ENCODE measurements at places on chromosomes 13 and 19.

DNA sequence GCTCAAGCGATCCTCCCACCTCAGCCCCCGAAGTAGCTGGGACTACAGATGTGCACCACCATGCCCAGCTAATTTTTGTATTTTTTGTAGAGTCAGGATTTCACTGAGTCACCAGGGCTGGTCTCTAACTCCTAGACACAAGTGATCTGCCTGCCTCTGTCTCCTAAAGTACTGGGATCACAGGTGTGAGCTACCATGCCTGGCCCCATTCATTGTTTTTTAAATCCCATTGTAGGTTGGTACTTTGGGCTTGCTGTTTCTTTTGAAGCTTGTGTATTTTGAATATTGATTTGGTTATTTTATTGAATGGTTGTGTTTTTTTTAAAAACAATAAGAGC lies 26.7 kb downstream of the ZMYM2 start:
- DNase-seq = no peak

DNA sequence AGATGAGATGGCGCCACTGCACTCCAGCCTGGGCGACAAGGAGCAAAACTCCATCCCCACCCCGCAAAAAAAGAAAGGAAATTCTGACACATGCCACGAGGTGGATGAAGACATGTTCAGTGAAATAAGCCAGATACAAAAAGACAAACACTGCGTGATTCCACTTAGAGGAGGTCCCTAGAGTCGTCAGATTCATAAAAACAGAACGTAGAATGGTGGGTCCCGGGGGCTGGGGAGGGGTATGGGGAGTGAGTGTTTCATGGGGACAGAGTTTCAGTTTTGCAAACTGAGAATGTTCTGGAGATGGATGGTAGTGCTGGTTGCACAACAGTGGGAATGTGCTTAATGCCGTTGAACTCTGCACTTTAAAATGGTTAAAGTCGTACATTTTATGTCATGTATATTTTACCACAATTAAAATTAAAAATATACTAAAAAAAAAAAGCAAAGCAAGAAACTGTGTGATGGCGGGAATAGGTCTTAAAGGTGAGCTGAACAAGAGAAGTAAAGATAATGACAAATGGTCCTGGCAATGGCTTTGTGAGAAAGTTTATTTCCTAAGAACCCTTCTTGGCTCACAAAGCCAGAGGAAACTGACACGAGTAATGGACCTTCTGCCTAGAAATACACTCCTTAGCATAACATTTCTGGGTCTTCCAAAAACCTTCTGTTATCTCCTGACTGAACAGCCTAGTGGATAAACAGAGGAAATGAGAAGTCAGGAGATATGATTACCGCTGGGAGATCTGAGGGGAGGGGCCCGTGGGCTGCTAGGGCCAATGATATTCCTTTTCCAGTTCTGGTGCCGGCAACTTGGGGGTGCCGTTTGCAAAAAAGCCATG lies 4.2 kb upstream of the SPC24 start:
- DNase-seq = no peak

GRCh38 chr19:33795370-33796163 lies 1.1 kb upstream of the KCTD15 start:
- no peak for DNase-seq

DNA sequence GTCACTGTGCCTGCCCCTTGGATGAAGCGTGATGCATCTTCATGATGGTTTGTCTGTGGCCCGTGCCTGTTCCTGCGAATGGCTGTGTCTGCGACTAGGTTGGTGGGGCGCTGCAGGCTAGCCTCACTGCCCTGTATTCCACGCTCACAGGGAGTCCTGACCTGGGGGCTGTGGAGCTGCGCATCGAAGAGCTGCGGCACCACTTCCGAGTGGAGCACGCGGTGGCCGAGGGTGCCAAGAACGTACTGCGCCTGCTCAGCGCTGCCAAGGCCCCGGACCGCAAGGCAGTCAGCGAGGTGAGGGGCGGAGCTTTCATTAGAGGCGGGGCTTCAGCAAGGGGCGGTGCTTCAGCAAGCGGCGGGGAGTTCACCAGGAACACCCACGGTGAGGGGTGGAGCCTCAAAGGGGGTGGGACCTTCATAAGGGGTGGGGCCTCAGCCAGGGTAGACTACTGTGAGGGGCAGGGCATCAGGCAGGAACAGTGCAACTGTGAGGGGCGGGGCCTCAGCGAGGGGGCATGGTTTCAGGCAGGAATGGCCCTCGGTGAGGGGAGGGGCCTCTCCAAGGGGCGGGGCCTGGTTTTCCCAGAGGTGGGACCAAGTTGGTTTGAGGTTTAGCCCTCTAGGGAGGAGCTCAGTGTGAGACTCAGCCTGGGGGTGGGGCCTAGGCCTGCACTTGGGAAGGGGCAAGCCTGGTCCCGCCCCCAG lies 17.2 kb downstream of the PKN1 start:
- DNase-seq = no peak

DNA sequence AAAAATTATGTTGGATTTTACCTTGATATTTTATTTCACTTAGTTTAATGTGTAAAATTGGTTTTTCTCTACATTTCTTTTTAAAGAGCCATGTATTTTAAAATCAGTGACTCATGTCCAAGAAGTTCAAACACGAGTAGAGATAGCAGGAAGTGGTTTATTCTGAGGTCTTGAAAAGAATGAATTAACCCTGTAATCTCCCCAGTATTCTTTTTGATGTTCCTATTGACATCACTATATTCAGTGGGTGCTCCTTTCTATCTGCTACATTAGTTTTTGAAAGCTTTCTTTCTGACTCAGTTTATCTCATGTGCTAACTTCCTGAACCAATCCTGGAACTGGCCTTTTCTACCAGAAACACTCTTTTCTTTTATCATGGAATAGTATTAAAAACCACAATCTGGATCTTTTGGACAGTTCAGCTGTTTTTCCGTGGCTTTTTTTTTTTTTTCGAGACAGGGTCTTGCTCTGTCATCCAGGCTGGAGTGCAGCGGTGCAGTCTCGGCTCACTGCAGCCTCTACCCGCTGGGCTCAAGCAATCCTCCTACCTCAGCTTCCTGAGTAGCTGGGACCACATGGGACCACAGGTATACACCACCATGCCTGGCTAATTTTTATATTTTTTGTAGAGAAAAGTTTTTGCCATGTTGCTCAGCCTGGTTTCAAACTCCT lies 114.9 kb downstream of the PCCA start:
- DNase-seq = no peak

DNA sequence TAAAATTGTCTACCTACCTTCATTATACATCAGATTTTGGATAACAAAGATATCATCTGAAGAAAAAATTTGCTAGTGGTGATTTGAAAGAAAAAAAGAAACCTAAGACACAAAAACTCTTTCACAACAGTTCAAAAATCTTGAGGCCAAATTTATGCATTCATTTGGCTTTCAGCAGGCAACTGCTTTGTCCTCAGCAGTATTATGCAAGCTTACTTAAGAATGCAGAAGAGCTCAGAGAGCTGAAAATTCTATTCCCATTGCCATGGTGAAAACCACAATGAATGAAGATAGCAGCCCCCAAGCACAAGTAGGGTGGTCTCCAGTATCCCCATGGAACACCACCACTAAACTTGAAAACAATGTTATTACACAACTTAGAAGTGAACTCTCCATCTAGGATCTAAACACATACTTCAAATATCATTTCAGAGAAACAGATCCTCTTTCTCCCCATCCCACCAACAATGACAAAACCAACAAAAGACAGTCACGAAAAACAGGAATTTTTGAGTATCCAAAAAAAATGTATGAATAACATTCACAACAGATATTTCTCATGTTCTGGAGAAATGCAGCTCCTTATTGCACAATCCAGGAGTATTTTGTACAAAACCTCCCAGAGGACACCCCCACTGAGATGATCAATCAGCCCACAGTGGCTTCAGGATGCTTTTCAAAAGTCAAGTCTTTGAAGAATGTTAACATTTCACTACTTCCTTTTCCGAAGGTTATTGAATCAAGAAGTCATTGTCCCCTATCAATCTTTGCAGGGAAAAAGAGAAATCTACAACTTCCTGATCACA lies 192.7 kb downstream of the LHFPL6 start:
- no peak for DNase-seq

DNA sequence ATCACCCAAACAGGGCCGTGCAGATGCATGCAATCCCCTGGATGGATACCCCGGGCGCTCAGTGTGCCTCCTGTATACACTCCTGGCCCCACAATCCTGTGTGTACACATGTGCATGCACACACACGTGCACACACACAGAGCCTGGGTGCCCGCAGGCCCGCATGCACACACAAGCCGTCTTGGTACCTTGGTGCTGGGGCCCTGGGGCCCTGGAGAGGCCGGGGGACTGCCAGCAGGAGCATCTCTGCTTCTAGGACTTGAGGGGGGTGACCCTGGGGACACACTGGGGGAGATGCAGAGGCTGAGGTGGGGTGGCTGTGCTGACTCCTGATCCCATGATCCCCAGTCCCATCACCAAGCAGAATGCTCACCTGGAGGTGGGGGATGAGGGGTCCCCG lies 15.6 kb upstream of the EPOR start:
- no peak for DNase-seq

DNA sequence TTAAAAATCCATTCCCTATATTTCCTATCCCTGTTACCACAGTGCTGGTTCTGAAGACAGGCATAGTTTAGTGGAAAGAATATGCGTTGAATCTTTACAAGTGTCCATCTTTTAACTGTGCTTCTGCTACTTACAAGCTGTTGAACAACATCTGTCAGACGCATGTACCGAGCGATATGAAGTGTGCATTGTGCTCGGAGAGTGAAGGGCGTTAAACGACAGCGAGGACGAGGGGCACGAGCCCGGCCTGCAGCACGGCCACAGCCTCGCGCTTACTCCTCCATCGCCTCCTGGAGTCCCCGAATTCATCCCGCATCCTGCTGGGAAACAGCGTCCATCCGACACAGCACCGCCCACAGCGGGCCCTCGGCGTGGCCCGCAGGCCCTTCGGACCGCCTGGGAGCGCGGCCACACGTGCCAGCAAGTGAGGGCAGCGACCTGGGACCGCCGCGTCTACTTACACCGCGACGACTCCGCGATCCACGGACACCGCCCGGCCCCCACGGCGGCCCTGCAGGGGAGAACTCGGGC lies 514 bp downstream of the PCID2 start:
- no peak for DNase-seq

DNA sequence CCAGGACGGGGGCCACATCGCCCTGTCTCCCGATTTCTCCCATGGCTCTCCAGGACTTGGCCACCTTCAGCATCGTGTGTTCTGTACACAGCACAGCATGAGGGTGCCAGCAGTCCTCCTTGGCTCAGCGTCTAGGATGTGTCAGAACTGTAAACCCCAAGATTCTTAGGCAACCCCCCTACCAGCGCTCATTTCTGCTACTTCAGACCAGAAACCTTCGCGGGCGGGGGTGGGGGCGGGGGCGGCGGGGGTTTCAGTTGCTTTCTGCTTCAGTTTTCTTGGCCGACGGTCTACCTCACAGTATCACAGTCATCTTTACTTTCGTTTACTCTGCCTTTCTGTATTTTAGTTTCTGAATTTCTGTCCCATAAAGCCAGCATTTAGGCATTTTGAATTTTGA lies 82.4 kb downstream of the GGACT start:
- no peak for DNase-seq

GRCh38 chr13:20891034-20891433 lies 11.5 kb downstream of the XPO4 start:
- no peak for DNase-seq

DNA sequence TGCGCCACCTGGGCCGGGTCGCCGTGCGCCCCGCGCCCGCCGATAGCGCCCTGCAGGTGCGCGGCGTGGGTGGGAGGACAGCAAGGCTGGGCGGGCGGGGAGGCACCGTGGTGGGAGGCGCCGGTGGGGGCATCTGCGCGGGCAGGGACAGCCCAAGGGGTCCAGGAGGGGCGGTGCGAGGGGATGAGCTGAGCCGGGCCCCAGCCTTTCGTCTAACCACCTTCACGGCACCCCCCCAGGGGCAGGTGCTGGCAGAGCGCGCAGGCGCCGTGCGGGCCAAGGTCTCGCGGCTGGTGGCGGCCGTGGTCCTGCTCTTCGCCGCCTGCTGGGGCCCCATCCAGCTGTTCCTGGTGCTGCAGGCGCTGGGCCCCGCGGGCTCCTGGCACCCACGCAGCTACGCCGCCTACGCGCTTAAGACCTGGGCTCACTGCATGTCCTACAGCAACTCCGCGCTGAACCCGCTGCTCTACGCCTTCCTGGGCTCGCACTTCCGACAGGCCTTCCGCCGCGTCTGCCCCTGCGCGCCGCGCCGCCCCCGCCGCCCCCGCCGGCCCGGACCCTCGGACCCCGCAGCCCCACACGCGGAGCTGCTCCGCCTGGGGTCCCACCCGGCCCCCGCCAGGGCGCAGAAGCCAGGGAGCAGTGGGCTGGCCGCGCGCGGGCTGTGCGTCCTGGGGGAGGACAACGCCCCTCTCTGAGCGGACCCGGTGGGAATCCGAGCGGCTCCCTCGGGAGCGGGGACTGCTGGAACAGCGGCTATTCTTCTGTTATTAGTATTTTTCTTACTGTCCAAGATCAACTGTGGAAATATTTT lies 3.1 kb downstream of the KISS1R start:
- no peak for DNase-seq

DNA sequence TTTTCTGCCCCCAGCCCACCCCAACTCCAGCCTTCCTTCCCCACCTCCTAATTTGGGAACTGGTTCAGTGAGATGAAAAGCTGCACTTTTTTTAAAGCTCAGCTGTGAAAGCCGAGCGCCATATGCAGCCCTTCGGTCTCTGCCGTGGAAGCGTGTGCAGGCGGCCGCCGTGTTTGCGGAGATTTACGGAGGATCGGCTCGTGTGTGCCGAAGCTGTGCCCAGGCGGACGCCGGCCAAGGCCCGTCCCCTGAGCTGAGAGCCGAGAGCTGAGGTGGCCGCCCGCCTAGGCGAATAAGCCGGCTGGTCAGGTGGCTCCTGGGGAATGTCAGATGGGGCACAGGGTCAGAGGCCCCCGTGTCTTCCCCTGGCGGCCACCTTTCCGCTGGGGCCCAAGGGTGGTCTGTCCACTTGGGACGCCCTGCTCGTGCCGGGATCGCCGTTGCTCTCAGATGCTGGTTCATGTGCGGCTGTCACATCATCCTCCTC lies 78.7 kb downstream of the ZNF536 start:
- DNase-seq = no peak

DNA sequence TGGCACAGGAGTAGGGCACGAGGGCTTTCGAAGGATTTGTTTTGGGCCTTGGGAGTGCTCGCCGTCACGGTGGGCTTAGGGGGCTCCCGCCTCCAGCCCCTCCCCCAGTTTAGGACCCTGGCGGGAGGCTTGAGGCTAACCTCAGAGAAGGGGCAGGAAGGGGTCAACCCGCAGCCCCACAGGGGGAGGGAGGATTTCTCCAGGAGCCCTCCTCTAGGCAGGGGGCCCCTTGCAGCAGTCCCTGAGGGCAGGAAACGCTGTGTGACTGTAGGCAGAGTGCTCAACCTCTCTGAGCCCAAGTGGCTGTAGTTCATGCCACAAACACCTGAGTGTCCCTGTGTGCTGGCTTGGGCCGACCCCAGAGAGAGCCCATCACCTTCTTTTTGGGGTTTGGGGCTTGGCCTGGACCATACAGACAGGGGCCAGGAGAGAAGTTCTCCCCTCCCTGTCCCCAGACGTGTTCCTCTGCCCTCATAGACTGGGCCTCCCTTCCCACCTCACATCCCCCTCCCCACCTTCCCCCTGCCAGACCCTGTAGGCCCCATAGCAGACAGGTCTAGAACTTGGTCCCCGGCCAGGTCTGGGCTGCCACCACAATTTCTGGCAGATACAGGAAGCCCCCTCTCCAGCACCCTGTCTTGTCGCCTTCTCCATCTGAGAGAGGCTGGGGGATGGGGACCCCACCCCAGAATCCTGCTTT lies 8.1 kb downstream of the ISYNA1 start:
- DNase-seq = no peak

Measured in vagina (tissue), 2 donors.